Left ventricle myocardium inferior (tissue), 1 donor: ENCODE measurements at places on chromosomes 12 and 14. TPM values are rescaled to one million over a fixed set of nuclear protein-coding genes. Genes with fewer than 3 reads are reported as not detected.

RPL10L gene
- total RNA-seq, result not detected

PGF gene
- 4.2 TPM for total RNA-seq

EPS8 gene
- total RNA-seq, result 18.9 TPM

RFX4 gene
- not detected for total RNA-seq

SERPINA1 gene
- total RNA-seq, result 4.4 TPM

CKB gene
- total RNA-seq, result 661 TPM

GLS2 gene
- 0.49 TPM for total RNA-seq

INHBE gene
- not detected for total RNA-seq
